ENCODE measurements at places on chromosomes 4 and X. TPM values are rescaled to one million over a fixed set of nuclear protein-coding genes. Genes with fewer than 3 reads are reported as not detected.

Gene SPATA4
- not detected for total RNA-seq

Gene SPOCK3
- 0.06 TPM for total RNA-seq

Gene USO1
- total RNA-seq, result 57.8 TPM

Gene DCAF12L1
- total RNA-seq, result 10.7 TPM

Gene CPZ
- 0.86 TPM for total RNA-seq

All from epithelial cell of proximal tubule (primary cell).